ENCODE measurements at places on chromosomes 6 and 20.
A peak's percentile ranks its signal among the peaks of the same experiment; 100 is the strongest.

DNA sequence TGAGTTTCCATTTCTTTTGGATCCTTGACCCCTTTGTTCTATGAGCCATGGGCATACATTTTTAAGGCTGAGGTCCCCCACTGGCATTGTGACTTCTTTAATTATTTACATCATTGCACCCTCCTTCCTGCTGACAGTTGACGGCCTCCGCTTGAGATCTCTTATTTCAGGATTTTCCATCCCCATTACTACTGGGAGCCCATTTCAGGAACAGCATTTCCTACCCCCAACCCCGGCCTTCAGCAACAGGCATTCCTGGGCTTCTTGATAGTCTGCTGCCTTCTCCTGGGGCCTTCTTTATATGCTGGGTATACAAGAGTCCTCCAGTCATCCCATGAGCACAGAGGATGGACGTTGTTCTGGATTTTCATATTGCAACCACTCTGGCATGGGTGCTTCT lies 3.8 kb downstream of the ULBP1 start:
- DNase-seq: no peak

DNA sequence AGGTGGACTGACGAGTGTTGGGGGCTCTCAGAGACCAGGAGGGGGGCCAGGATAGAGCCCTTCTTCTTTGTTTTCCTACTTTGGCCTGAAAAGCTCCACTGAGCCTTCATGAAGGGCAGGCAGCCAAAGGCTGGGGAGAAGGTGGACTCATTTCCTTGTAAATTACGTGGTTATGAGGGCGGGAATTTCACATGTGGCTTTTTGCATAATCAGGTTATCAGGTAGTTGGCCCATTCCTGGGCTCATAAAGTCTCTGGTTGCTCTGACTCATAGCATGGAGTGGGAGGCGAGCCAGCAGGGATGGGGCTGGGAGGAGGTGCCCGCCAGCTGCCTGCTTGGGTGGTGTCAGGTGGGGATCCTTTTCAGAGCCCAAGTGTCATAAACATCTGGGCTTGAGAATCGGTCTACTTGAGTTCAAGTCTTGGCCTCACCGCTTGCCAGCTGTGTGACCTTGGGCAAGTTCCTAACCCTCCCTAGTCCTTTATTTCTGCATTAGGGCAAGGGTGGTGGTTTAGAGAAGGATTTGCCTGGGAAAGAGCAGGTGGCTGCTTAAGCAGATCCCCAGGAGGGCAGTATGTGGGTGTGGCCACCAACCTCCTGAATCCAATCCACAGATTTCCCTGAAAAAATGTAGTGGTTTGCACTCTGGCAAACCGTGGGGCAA lies 26.5 kb upstream of the RNF24 start:
- DNase-seq: peak; percentile 79

DNA sequence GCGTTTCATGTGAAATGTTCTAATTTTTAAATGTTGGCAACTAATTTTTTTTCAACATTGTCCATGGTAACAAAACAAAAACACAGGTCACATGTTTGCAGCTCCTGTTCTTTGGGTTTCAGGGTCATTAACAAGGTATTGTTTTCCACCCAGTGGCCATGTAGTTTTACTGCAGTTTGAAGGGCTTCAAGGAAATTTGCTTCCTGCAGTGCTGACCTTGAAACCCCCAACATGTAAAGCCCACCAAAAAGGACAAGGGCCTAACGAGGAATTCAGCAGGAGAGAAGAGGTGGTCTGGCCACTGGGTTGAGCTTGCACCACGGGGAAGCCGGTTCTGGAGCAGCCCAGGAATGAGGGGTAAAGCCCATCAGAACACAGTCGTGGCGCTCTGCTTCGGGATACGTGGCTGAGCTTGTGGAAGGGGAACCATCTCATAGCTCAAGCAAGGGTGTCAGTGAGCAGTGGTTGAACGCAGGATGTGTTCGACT lies 13.9 kb upstream of the KLHL31 start:
- no peak for DNase-seq

- no peak for DNase-seq
Observed at GRCh38 chr6:158559338-158559894, 475 bp upstream of the TMEM181 start.

DNA sequence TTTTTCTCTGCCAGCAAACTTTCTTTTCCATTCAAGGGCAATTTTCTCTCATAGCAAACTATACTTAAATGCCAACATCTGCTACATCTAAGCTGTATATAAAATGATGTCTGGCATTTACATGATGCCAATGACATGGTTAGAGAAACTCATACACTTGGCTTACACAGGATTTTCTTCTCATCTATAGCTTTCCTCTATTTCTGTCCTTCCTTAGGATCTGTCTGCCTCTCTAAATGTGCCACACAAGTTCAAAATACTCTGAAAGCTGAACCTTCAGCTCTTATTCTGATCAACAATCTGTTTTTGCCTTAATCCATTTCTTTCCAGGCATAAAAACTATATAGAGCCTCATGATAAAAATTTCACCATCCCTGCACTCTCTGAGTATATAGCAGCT lies 290.9 kb upstream of the RNF217 start:
- no peak for DNase-seq

- no peak for DNase-seq
Observed at GRCh38 chr20:40414843-40415615, 274.0 kb downstream of the MAFB start.

GRCh38 chr6:91633374-91634111 lies 1046.7 kb upstream of the MAP3K7 start:
- DNase-seq: no peak

GRCh38 chr20:24283186-24283585 lies 186.2 kb upstream of the SYNDIG1 start:
- DNase-seq: no peak

DNA sequence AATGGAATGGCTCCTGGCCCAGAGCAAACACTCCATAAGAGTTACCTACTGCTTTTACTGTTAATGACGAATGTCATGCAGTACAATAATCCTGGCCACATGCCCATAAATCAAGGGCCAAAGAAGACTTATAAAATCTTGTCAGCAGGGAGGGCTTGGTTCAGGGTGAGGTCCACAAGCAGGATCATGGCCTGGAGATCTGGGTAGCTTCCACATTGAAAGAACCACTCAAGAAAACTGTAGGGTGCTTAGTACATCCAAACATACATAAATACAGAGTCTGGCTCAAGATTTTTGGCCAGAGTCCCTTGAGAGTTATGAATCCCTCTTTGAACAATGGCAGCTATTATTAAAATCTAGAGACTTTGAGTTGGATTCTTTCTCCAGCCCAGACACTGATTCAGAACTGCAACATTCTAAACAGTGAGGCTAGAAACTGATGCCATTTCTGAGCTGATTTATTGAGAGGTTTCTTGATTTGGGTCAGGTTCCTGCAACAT lies 188.7 kb downstream of the CDC5L start:
- DNase-seq: no peak

GRCh38 chr20:54570561-54570960 lies 95.2 kb downstream of the DOK5 start:
- DNase-seq: no peak

- DNase-seq: no peak
Observed at GRCh38 chr6:75244063-75244584, 523 bp upstream of the COX7A2 start.

GRCh38 chr6:106692819-106693208 lies 63.4 kb downstream of the QRSL1 start:
- DNase-seq: no peak

- DNase-seq: no peak
Observed at GRCh38 chr20:54063992-54064676, 6.3 kb downstream of the BCAS1 start.

GRCh38 chr6:22173311-22173710 lies 123.5 kb downstream of the PRL start:
- no peak for DNase-seq

GRCh38 chr6:127131275-127131674 lies 12.8 kb downstream of the RSPO3 start:
- DNase-seq: no peak

GRCh38 chr6:143295932-143296331 lies 154.6 kb downstream of the ADAT2 start:
- no peak for DNase-seq

DNA sequence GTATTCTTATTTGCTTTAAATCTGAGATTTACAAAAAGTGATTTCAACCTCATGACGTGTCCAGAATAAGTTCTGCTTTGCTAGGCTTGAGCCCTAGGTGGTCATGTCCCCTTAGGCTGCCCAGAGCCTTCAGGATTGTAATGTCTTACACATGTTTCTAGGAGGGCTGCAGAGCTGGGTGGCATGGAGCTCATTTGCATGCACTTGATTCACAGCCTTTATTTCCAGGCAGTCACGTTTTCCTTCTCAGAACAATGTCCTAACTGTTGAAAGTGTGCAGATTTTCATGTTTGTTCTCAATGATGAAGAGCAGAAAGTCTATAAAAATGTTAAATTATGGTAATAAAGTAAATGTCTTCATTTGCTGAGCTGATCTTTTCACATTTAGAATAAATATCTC lies 448.6 kb upstream of the SOX4 start:
- DNase-seq: no peak

DNA sequence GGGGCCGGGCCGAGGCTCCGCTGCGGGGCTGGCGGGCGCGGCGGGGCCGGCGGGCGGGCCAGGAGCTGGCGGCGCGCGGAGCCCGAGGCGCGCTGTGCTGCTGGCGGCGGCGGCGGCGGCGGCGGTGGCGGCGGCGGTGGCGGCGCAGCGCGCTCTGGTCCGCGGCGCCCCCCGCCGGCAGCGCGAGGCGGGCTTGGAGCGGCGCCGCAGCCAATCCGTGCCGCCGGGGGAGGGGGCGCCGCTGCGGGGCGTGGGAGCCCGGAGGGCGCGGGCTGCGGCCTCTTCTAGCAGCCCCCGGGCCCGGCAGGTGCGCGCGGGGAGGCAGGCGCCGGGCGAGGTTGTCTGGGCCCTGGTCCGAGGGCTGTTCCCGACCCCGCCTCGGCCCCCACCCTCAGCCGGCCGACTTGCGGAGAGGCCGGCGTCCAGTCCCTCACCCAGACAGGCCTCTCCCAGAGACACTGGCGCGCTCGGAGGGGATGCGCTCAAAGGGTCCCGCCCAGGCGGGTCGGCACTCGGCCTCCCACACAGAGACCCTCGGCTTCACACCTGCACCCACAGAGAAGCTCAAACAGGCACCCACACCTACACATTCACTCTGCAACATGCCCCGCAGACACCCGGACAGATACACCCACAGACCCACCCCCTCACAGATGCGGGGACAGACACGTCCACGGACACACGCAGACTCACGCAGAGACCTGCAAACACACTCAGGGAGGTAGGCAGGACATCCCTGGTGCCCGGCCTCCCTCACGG lies at the start of gene RIMS4:
Gene RIMS4 (minus strand): TSS at position 156 of the 759 bp plus-strand sequence. CDS start 275 bp downstream, outside the sequence.
- peak; percentile 60 for DNase-seq

- peak; percentile 14 for DNase-seq
Observed at GRCh38 chr20:967796-968742, 34.0 kb downstream of the RSPO4 start.

GRCh38 chr6:73107016-73107415 lies 118.3 kb downstream of the KHDC1L start:
- DNase-seq: no peak

GRCh38 chr20:61482056-61482887 lies 230.2 kb downstream of the CDH4 start:
- DNase-seq: no peak

GRCh38 chr6:152671171-152671570 lies 26.5 kb upstream of the MYCT1 start:
- no peak for DNase-seq

DNA sequence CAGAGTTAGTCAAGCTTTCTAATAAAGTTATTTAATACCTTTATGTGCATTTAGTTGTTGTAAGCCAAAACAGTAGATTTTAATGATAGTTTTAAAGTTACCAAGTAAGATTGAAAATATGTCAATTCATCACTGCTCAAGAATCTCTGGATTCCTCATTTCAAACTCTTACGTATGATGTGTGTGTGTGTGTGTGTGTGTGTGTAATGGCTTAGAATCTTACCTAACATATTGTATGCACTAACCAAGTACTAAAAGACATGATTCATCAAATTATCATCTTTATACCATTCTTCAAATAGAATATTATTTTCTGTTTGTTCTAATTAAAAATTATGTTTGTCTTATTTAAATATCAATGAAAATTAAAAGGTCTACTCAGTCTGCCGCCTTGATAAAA lies 41.5 kb upstream of the ZNF337 start:
- DNase-seq: no peak

DNA sequence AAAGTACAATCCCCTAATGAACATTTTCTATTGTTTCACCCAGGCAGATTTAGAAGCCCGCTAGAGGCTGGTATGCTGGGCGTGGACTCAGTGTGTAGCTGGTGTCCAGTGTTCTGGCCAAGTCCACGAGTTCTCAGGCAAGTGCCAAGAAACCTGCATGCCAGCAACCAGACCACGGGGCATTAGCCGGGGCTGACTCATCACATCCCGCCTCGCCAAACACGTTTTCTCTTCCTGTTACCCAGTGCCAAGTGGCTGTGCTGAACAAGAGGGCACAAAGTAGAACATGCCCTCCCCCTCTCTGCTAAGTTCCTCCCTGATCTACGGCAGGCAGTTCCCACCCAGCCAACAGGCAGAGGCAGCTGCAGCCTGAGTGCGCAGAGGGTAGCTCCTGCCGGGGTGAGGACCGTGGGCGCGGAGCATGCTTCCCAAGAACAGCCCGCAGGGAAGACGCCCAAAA lies 29.6 kb downstream of the RAMACL start:
- DNase-seq: no peak

DNA sequence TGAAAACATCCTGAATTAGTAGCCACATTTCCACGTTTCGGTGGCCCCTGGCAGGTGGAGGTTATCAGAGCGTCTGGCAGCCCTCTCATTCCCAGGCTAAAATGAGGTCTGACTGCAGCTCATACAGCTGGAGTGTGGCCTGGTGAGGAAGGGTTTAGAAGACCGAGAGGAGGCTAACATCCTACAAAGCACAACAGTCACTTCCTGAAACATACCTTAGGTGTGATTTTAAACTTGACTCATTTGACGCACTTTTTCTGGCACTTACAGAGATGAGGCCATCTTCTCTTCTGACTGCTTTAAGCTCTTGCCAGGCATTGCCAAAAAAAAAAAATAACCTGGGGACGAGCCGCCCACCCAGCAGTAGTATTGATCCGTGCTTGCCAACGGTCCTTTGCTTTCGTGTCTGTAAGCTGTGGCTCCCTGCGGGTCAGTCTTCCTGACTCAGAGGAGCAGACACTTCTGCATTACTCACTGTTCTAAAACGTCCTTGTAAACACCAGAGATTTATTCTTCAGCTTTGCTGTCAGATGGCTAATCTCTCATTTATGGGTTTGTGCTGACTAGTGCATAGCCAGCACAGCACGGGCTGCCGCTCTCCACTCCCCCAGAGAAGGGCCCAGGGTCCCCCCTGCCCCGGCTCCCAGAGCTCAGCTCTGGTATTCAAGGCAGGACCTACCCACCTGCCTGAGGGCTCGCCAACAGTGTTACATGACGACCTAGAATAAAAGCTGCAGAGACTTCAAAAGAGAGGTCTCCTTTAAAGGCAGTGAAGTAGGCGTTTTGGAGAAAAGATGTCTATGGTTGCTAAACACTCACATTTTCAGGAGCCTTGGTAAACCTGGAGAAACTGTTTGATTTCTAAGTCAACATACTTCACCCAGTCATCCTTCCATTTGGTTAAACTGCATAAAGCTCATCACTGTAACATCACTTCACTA lies 78.5 kb upstream of the FRMD1 start:
- DNase-seq: no peak

GRCh38 chr6:129491436-129491835 lies 218.5 kb downstream of the ARHGAP18 start:
- no peak for DNase-seq

GRCh38 chr6:63560801-63561287 lies 11.4 kb upstream of the LOC128125822 start:
- no peak for DNase-seq

All from NCI-H2171 (cell line).